Astrocyte of the spinal cord (primary cell): ENCODE measurements at places on chromosomes 5 and 9.

DNA sequence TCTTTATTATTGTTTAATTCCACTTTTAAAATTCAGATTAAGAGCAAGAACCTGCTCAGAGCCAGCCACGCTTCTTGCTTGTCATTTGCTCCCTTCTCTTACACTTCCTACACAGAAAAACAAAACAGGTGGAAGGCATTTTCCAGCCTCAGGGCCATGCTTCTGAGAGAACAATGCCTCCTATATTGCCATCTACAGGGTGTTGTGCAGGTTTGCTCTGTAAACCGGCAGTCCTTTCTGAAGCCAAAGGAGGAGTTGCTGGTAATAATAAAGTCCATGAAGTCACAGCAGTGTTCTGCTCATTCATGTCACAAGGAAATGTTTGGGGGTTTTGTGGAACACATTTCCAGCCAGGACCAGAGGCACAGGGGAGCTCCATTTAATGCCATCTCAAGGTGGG, 16.1 kb upstream of the PRLR start:
- DNase-seq, result no peak

DNA sequence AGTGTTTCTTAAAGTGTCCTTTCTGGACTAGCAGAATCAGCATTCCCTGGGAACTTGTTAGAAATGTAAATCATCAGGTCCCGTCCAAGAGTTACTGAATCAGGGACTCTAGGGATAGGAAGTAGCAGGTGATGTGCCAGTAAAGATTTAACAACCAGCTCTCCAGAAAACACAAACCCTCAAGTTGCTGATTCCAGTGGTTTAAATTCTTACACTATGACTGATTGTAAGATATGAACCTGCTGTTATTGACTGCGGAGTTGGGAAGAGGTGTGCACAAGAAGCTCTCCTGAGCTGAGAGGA, 39.1 kb upstream of the BASP1 start:
- DNase-seq, result no peak

DNA sequence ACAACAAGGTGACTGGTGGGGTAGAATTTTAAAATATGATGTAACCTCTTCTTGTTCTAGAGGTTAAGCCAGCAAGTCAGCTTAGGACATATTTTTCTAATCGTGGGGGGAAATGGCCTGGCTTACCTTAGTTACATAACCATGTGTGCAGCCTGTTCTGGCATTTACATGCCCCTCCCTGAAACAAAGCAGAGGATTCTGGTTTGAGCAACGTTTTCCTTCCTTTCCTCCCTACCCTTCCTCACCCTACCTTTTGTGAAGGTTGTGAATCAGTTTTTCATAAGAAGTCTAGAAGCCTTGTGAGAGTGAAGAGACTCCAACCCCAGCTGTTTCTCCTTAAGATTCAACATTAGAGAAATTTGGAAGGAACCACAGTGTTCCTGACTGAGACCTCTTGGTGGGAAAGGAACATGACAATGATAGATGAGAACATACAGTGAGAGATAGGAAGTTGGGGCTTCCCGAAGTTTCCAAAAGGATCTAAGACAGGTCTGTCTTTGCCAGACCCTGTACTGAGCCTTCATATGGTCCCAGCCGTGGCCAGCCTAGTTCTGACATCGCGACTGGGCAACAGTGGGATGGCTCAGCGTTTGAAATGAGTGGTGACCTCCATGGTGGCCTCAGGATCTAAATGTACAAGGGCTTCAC, 365.2 kb downstream of the SPATA31D1 start:
- no peak for DNase-seq

GRCh38 chr9:20507431-20507830, 114.9 kb downstream of the MLLT3 start:
- no peak for DNase-seq

GRCh38 chr5:105392122-105392709, 1829.6 kb upstream of the NUDT12 start:
- no peak for DNase-seq
